GM23248 (cell line): ENCODE measurements at places on chromosomes 12 and 14. TPM values are rescaled to one million over a fixed set of nuclear protein-coding genes. Genes with fewer than 3 reads are reported as not detected.

DNA sequence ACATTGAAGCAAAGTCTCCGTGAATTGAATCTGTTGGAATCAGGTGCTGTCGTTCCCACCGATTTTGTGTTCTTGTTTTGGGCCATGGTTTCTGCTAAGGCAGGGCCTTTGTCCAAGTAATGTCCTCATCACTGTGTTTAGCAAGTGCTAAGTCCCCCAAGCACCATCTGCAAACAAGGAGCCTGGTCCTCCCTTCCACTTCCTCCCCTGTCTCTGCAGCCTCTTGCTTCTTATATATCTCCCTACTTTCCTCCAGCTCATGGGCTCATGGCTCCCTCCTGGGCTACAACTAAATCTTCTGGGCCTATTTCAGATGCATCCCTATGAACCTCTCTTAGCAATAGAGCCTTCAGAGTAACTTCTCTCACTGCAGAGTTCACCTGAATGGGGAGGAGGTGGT lies 25.8 kb upstream of the CMKLR1 start:
- no peak for DNase-seq

- DNase-seq, result no peak
These were observed 7.6 kb upstream of the EXD2 start for GRCh38 chr14:69183735-69184134.

Gene CFAP73
- total RNA-seq, result not detected in 2 replicates

GRCh38 chr14:72057701-72058285 lies 125.6 kb downstream of the RGS6 start:
- no peak for DNase-seq

Gene TFCP2
- total RNA-seq, result 9.0 and 20.2 TPM in 2 replicates

Gene ALX1
- total RNA-seq, result 0.13 TPM in 1 of 2 replicates, not detected in the other

Gene CALCOCO1
- 206 and 243 TPM in 2 replicates for total RNA-seq
